Kasumi-1 (cell line): ENCODE measurements at places on chromosomes 5 and 9.

DNA sequence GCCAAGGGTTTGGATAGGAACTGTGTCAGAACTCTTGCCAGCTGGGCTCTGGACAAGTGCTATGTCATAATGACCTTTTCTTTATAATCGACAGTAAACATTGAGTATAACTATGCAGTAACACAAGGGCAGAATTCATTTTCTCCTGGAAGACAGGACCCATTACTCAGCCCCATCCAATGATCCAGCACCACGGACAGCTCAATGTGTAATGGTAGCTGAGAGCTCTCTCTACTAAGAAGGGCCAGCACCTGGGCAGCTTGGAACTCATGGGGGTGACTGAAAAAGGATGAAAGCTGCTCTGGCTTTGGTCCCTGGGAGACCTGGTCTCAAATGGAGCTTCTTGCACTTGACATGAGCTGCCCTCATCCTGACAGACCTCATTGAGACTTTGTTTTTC lies 347.8 kb downstream of the TRIM32 start:
- peak; percentile 1 for DNase-seq

DNA sequence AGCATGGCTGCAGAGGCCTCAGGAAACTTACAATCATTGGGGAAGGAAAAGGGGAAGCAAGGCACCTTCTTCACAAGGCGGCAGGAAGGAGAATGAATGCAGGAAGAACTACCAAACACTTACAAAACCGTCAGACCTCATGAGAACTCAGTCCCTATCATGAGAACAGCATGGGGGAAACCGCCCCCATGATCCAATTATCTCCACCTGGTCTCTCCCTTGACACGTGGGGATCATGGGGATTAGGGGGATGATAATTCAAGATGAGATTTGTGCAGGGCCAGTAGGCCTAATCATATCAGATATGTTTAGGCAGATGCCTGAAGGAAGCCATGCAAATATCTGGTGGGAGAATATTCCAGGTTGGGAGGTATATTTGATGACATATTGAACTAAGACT lies 1176.4 kb upstream of the CDH18 start:
- no peak for DNase-seq

DNA sequence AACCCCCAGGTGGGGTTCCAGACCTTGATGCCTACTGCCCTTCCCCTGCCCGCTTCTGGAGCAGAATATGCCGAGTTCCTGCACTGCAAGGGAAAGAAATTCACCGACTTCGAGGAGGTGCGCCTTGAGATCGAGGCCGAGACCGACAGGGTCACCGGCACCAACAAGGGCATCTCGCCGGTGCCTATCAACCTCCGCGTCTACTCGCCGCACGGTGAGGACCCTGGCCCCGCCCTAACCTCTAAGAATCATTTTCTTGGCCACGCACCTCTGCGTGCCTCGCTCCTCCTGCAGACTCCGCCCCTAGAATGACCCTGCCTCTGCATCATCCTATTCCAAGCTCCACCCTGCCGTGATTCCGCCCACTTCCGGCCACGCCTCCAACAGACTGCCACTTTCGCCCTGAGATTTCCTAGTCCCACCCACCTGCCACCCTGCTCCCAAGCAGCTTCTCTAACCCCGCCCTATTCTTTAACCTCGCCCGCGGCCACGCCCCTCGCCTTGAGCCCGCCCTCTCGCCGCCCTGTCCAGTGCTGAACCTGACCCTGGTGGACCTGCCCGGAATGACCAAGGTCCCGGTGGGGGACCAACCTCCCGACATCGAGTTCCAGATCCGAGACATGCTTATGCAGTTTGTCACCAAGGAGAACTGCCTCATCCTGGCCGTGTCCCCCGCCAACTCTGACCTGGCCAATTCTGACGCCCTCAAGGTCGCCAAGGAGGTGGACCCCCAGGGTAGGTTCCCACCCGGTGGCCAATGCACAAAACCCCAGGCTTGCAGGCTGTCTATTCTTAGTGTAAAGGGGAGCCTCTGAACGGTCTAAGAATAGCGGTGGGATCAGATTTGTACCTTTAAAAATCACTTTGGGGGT lies 15.6 kb downstream of the DNM1 start:
- peak; percentile 88 for DNase-seq

- no peak for DNase-seq
Measured at GRCh38 chr5:153907170-153907775, 131.4 kb downstream of the FAM114A2 start.

GRCh38 chr5:6389946-6390530 lies 11.7 kb upstream of the MED10 start:
- DNase-seq: no peak

DNA sequence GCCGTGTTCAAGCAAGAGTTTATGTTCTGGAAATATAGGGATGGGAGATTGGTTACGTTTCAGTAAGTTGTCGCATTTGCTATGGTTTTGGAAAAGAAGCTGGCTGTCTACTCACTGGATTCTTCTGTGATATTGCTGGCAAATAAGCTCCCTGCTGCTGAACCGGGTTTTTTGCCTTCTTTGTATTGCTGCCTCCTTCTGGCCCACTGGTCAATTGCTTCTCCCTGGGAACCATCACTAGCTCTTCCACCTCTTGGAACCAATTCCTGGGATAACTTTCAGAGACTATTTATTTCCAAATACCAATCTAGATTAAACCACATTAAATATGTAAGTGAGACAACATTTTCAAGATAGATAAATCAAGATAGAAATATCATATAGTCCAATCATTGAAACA lies 43.0 kb downstream of the NUDT12 start:
- DNase-seq: no peak

- DNase-seq: no peak
Measured at GRCh38 chr5:85760519-85760918, 857.2 kb upstream of the COX7C start.

DNA sequence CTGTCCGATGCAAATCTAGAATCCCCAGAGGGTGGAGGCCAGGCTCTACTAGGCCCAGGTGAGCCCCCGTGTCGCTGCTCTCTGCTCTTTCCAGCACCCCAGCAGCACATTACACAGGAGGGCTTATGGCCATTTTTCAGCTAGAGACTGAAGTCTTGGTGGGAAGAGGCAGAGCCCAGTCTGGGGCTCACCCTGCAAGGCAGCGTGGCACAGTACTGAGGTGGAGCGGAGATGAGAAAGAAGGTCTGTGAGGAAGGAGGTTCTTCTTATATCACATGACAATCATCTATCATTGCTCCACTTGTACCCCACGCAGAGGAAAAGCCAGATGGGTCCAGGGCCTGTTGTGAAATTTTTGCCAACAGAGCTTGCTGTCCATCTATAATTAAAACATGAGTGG lies 10.0 kb upstream of the KIF12 start:
- DNase-seq: no peak
